ENCODE measurements at places on chromosomes 13 and 19.

DNA sequence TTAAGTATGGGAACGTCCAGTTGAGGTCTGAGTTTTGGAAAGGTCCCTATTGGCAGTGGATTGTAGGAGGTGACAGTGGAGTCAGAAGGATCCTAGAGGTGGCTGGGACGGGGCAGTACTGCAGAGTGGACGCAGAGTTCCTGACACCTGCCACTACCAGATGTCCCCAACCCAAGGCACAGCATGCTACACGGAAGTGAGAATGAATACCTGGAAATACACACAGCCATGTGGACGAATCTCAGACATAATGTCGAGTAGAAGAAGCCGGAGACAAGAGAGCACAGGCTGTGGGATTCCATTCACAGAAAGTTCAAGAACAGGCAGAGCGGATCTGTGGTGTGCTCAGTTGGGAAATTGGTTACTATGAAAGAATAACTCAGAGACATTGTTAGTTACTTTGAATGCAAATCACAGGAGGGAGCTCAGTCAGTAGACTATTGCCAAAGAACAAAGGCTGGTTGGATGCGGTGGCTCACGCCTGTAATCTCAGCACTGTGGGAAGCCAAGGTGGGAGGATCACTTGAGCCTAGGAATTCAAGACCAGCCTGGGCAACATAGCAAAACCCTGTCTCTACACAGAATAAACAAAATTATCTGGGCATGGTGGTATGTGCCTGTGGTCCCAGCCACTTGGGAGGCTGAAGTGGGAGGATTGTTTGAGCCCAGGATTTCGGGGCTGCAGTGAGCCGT, 37.4 kb downstream of the RYR1 start:
- DNase-seq = no peak

- DNase-seq = peak; percentile 52
Observed at GRCh38 chr19:6065685-6066374, 44.5 kb downstream of the RFX2 start.

DNA sequence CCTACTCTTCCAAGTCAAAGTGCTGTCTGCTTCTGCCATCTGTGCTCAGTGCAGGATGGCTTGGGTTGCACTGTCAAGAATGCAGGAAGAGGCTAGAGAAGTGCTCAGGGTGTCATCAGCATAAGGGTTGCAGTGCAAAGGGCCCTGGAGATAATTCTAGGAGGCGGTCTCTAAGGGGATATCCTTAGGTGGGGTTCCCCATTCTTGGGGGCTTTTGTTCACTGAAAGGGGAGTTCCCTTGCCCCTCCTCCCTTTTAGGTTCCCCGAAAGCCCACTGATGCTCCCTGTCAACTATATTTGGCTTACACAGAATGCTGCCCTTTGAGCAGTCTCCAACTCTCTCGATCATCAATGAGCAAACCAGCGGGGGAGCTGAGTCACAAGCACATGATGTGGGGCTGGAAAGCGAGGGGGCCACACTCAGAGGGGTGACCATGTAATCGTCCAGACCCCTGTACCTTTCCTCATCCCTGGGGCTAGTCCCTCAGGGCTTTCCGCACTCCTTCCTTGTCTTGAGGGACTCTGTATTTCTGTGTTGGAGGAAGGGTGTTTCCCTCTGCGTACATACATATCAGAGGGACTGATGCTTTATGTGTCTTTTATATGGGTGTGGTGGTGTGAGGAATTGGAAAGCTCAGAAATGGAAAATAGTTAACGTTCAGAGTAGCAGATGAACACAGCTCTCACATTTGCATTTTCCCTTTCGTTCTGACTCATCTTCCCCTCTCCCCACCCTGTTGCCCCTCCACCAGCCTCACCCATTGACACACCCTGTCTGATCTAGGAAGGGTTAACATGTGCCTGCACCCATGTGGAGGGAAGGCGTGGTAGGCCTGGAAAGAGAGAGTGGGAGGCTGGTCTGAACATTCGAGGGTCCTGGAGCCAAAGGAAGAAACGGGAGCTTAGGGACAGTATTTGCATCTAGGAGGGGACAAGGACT, 6.7 kb downstream of the ZBTB32 start:
- DNase-seq = no peak

DNA sequence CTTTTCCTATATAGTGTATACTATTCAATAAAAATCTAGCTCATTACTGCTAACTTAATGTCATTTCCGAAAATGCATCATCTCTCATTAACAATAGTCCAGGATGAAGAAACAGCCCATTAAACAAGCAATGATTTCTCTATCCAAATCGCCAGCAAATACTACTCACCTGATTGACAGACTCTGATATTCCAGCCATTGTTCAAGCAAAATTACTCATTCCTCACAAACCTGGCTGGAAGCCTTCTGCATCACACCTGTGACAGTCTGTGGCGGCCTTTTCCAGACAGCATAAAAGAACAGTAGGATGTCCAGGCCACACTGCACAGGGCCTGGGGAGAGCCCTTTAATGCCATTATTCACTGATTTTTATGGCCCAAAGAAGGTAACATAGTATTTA, 115.9 kb downstream of the ABCC4 start:
- DNase-seq = peak; percentile 57

GRCh38 chr13:20136781-20137703, 23.8 kb downstream of the GJA3 start:
- DNase-seq = no peak

GRCh38 chr13:41019011-41019487, at the start of gene ELF1:
ELF1 (minus strand) TSS chr13:41019316; CDS start chr13:40982054, 37,262 bp downstream.
- peak; percentile 37 for DNase-seq

Measured in NCI-H2081 (cell line).